ENCODE measurements at places on chromosomes 1 and 21.

DNA sequence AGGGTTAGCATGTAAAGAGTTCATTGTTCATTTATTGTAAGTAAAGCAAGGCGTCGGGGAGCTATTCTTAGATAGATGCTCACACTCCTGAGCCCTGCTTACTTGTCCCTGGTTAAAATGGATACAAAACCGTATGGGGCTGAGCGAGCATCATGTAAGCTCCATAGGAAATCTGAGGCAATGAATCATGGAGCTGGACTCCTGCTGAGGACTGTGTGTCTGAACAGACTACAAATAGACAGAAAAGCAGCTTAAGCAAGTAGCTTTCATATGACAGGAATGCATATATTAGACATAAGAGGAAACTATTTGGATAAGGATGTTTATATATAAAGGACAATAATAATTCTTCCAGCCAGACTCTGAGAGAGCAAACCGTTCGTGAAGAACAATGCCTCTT, 604.9 kb upstream of the PTBP2 start:
- no peak for DNase-seq

DNA sequence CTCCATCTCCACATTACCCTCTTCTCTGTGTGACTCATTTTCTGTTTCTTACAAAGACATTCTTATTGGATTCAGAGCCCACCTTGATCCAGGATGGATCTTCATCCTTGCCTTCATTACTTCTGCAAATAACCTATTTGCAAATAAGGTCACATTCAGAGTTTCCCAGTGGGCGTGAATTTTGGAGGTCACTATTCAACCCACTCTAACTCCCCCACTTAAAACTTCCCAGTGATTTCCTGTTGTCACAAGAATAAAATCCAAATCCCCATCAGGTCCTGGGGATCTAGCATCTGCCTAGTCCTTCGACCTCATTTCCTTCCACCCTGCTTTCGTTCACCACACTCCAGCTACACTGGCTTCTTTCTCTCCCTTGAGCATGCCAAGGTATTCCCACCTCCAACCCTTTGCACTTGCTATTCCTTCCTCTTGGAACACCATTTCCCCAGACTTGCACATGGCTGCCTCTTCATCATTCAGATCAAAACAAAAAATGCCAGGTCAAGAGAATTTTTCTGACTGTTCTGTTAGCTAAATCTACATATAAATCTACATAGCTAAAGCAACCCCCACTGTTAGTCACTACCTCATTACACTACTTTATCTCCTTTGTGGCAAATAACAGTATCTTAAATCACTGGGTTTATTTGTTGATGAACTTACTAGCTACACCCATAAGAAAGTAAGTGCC, 187.2 kb downstream of the TOMM20 start:
- no peak for DNase-seq

DNA sequence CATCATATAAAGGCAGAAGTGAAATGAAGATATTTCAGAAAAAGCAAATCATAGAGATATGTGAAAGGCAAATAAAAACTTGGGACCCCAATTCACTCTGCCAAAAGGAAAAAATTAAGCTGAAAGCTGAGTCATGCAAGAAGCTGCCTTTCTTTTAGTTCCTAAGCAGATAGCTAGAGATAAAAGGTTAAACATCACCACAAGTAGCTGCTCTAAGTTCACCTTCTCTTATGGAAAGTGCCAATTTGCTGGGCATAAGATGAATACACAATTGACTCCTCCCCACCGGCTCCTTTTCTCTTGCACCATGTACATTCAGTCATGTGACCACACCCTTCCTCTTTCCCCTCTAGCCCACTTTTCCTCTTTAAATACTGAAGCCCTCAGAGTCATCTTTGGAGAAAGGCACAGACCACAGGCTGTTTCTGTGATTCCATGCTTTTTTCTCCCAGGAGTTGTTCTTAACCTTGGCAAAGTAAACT, 5.4 kb upstream of the SUMO3 start:
- no peak for DNase-seq

- no peak for DNase-seq
Measured at GRCh38 chr1:195617106-195617505, 991.1 kb downstream of the KCNT2 start.

DNA sequence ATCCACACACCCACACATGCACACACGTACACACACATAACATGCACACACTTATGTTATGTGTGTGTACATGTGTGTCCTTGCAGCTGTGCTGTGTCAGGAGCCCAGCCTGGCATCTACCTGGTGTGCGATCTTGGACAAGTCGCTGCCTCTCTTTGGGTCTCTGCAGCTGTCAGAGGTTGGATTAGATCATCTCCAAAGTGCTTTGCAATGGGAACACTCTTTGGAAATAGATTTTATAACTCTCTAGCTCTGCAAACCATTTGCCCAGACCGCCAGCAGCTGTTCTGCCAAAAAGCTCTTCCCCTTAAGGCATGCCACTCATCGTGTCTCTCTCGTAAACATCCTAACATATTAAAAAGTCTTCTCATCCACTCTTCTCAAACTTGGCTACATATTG, 4.7 kb downstream of the PKP1 start:
- no peak for DNase-seq

DNA sequence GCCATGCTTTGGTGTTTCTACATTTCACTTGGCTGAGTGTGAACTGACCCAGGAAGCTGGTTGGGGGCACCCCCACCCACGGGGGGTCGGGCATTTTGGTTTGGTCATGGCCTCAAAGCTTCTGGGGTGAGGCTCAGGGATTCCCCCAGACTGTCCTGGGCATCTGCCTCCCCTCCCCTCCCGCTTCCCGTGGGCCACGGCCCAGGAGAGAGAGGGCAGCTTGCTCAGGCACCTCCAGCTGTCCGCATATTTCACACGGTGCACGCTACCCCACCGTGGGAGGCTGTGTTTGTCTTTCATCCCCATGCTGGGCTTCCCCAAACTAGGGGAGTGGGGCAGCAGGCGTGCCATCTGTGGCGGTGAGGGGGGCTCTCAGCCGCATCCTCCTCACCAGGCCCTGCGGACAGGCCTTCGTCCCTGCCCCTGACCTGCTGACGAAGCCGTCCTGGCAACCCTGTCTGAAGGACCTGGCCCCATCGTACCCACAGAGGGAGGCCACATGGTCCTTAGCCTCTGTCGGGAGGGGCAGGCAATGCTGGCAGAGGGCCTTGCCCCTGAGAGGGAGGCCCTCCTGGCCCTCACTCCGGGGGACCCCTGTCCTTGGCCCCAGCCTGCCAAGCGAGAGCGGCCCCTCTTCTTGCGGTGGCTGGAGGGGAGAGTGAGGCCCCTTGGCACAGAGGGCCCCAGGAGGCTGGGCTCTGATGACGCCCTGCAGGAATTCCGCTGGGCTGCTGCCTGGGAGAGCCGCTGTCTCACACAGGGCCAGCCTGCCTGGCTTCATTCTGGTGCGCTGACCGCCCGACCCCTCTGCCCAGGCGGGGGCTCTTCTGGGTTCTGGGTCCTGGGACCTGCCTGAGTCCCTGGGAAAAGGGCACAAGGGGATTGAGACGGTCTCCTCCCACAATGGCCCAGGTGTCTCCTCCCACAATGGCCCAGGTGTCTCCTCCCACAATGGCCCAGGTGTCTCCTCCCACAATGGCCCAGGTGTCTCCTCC, 22.1 kb downstream of the TP73 start:
- DNase-seq = no peak

DNA sequence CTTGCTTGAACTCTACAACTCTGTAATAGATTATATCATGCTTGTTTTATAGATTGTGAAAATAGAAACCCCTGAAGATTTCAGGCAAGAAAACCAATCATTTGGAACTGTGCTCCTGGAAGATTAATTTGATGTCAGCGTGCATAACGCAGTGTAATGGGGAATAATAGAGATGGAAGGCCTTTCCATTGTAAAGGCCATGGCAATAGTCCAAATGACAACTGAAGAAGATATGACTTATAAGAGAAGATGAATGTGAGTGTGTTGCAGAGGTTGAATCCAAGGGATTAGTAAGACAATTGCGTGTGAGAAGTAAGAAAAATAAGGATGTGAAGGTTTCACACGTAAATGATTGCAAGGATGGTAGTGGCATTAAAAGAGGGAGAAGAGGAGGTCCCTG, 285.0 kb downstream of the DUSP10 start:
- no peak for DNase-seq
